ENCODE measurements at places on chromosomes 16 and 17.

DNA sequence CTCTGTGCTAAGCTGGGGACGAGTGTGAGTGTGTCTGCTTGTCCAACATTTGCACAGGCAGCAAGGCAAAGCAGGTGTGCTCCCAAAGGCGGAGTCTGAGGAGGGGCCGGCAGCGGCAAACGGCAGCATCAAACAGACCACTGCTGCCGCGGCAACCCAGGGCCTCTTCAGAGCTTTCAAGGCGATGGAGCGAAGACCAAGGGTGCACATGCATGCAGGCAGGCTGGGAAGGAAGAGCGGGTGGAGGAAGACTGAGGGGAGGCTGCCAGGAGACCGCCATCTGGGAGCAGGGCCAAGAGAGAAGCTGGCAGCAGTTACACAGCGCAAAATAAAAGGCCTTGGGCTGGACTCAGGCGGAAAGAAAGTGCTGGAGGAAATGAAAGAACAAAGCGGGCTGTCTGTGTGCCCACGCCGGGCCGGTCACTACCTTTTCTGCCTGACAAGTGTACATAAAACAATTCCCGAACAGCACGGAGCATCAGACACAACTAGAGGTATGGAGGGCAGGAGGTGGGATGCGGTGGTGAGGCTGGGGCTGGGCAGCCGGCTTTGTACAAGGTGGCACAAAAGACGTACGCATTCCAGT lies 8.5 kb downstream of the TIMM22 start:
- no peak for DNase-seq

DNA sequence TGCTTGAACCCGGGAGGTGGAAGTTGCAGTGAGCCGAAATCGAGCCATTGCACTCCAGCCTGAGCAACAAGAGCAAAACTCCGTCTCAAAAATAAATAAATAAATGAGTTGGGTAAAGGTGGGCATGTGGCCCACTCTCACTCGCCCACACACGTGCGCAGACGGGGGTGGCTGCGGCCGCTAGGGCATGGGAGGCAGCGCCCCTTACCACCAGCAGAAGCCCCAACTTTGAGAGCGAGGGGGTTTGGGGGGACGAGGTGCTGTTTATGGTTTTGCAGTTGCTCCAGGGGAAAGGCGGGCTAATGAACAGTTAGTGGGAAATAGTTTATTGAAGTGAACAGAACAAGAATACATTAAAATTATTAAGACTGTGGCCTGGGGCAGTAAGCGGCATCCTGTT lies 14.9 kb upstream of the RBFOX3 start:
- DNase-seq: no peak

DNA sequence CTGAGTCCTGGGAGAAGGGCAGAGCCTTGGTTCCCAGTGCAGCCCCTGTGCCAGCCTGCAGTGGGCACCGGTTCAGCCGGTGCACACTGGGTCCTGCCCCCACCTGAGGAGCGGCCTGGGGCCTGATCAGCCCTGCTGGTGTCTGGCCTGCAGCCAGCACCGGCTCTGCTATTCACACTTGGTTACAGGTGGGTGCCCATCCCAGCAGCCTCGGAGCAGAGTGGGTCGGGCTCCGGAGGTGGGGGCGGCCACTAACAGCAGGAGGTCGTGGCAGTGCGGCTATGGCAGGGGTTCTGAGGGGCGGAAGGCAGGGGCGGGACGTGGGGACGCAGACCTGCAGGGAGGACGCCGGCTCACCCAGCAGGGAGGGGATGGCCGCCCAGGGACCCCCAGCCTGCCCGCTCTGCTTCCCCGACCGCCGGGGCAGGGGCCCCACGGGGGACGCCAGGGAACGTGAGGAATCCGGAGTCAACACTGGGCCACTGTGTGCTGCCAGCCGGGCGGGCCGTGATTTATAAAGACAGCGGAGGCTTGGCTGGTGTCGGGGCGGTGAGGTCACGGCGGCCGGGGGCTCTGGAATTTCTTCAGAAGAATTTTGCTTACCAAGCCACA lies 20.3 kb downstream of the METRNL start:
- peak; percentile 42 for DNase-seq

- DNase-seq: peak; percentile 57
These were observed 873 bp downstream of the SETD1A start for GRCh38 chr16:30958175-30959079.

DNA sequence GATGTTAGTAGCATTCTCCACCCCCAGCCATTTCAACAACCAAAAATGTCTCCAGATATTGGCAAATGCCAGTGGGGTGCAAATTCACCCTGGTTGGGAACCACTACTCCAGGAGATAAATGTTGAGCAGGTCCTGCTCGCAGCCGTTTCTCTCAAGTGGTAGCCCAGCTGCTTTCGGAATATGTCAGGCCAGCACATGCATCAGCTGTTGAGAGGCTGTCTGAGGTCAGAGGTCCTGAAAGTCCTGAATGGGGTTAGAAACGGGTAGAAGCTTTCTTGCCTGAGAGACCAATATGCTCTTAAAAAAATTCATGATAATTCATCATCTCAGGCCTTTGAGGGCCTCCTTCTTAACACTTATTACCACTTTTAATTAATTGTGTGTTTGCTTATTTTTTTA lies 31.0 kb downstream of the TEKT5 start:
- no peak for DNase-seq

DNA sequence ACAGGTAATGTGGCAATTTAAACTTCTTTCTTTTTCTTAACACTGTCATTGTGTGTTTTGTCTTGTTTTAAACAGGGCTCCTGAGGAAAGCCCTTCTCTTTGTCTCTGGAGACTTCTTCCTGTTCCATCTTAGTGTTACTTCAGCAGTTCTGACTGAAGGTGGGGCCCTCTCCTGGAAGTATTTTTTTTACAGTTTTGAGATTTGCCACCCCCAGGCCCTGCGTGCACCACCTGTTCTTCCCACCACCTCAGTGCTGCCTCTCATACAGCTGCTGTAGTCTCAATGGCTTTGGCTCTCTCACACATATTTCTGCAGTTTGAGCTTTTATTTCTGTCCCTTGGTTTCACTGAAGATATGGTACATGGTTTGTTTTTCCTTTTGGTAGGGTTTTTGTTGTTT lies 52.5 kb upstream of the ALDH3A1 start:
- no peak for DNase-seq

DNA sequence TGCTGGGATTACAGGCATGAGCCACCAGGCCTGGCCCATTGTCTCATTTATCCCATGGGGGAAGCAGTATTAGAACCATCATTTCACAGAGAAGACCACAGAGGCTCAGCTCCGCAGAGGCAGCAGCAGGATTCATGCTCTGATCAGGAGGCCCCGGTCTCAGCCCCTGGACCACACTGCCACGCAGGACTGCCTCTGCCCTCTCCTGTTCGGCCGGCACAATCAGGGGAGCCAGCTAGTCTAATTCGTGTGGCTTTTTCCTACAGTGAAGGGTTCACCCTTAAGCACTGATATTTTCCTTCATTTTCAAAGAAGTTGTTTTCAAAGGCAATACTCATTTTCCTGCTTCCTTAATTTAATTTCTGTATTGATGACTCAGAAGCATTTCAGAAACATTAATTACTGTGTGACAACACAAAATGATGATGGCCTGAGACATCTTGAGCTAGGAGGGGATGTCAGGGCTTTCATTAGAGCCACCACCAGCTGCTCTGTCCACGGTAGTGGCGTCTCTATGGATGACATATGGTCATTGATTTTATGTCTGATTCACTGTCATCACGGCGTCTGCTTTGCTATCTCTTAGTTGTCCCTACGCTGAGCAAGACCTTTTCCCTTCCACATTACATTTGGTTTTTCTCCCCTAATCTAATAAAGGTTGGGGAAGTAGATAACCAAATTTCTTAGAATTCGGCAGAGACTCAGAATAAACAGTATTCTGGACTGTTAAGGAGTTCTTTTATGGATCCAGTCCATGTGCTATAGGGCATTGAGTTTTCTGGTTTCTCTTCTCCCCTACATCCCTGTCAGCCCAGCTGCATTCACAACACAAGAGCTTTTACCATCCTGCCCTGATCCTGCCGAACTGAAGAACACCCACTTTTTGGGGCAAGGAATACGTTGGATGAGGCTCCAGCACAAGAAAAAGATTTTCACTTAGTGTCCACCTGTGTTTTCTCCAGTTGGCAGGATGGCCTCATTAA lies 314.0 kb downstream of the SLC39A11 start:
- no peak for DNase-seq

DNA sequence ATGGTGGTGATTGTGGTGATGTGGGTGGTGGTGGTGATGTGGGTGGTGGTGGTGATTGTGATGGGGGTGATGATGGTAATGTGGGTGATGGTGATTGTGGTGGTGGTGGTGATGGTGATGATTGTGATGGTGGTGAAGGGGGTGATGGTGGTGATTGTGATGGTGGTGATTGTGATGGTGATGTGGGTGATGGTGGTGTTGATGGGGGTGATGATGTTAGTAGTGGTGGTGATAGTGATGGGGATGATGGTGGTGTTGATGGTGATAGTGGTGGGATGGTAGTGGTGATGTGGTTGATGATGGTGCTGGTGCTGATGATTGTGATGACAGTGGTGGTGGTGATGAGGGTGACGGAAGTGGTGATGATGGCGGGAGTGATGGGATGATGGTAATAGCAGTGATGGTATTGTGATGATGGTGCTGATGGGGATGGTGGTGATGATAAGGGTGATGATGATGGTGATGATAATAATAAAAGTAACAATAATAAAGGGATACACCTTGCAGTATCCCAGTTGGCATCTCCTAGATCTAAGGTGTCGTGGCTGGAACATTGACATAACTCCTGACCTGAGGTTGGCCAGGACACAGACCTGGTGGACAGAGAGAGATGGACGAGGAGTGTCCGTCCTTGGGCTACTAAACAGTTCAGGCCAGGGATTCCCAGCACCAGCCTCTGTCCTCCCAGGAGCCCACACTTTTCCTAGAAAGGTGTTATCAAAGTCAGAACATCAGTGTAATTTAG lies 344.5 kb downstream of the SEC14L1 start:
- DNase-seq: no peak

- no peak for DNase-seq
These were observed 2.1 kb downstream of the TAF1C start for GRCh38 chr16:84184775-84185174.

DNA sequence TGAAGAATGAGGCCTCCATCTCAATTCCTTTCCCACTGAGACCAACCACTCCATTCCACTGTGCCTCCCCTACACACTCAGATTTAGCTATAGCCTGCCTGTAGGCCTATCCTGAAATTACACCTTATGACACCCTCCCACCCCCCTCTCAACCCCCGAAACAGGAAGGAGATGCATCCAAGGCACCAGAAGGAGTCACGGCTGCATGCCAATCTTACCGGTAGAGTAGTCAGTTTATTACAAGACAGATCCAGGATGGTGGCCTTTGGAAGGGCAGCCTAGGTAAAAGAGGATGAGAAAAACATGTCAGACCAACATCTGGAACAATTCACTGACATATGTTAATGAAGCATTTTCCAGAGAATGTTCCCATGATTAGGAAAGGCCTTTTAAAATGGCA lies 2.6 kb downstream of the LRRC59 start:
- peak; percentile 13 for DNase-seq

- DNase-seq: peak; percentile 26
These were observed 178.6 kb upstream of the TNRC6C start for GRCh38 chr17:77779711-77780539.

DNA sequence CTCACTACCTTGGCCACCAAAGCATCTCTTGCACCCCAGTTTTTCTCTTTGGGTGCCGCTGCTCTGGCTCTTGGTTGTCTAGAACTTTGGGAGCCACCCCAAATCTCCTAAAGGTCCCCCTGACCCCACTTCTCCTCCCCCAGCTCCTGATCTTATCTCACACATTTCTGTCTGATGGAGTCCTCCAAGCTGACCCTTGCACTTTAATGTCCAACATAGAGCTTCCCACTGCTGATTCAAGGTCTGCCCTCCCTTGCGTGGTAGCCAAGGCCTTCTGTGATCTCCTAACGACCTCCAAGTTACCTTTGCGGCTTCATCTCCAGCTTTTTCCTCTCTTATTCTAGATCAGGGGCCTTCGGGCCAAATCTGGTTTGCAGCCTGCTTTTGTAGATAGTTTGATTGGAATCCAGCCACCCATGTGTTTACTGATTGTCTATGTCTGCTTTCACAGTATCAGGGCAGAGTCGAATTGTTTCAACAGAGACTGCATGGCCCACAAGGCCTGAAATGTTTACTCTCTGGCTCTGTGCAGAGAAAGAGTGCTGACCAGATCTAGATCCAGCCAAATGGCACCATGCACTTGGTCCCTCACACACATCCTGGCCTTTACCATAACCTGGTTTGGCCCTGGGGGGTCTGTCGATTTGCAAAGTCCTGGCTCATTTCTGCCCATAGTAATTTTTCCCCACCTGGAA lies 168.6 kb downstream of the HAPSTR1 start:
- no peak for DNase-seq

DNA sequence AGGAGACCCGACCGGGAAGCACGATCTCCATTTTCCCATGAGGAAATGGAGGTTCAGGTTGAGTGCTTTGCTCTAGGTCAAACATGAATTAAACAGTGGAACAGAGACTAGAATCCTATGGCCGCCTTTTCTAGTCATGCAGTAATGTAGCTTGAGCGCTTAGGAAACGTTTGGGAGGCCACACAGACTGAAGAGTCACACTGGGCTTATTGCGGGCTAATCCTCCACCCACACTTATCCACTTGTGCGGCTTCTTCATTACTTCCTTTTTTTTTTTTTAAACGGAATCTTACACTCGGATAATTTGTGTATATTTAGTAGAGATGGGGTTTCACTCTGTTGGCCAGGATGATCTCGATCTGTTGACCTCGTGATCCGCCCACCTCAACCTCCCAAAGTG lies 26.0 kb downstream of the CACNG3 start:
- no peak for DNase-seq

DNA sequence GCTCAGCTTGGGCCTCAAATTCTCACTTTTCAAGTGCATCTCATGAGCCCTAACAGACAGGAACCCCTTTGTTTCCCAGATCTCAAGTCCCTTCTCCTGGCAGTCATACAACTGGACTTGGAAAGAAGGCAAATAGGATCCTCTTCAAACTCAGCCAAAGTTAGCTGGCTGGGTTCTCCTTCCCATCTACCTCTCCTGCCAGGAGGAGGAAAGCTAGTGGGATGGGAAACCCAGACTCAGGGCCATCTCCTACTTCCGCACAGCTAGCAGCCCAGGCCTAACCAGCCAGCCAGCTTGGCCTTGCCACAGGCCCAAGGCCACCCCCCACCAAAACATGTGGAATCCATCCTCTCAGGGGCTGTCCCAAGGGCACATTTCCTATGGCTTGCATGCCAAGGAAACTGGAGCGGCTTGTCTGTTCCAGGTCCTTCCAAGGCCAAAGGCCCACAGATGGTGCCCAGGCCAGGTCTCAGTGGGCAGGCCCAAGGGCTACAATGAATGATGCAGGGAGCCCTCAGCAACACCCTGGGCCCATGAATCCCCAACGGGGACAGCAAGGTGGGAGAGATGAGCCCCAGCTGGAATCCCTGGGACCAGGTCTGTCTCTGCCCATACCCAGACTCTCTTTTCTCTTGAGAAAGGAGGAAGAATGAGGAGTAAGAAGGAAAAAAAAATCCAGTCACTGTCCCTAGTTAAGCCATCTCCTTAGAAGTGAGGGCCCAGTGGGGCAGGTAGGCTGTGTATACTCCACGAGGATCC lies 1.7 kb downstream of the SMARCD2 start:
- DNase-seq: no peak

- peak; percentile 77 for DNase-seq
These were observed 1.8 kb upstream of the RBFOX3 start for GRCh38 chr17:79612468-79613194.

- DNase-seq: no peak
These were observed 7.5 kb downstream of the VEZF1 start for GRCh38 chr17:57980522-57980921.
